Upper lobe of left lung (tissue), 6 donors: ENCODE measurements at places on chromosomes 2 and 18.

DNA sequence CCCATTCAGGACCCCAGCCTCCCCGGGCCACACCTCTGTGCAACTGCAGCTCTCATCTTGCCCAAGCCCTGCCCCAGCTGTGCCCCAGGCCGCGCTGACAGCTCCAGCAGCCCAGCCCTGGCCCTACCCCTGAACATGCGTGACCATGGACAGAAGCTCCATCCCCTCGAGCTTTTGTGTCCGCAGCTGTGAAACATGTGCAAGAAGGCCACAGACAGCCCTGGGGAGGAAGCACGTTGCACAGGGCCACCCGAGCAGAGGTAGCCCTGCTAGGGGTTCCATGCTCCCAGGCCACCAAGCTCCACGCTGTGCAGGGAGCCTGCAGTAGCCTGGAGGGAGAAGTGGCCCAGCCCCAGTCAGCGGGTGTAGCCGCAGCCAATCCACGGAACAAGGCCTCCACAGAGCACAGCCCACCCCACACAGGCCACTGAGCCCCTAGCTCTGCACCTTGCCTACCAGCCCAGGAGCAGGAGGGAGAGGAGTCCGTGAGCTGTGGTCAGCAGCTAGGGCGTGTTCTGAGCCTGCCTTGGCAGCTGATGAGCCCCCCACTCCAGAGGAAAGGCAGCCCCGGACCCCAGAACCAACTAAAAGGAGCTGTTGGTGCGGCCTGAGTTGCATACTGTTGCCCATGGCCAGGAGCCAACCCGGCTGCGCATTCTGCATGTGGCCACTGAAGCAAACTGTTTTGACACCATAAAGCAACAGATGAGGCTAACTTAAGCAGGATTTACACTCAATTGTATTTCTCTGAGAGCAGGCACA, 184.0 kb downstream of the SEPTIN10 start:
- H3K36me3 ChIP-seq, result no peaks in the 10 kb centered on the region
- no peak for DNase-seq
- H3K4me3 ChIP-seq, result no peak overlapping the region
- no peaks in the 10 kb centered on the region for H3K4me1 ChIP-seq

DNA sequence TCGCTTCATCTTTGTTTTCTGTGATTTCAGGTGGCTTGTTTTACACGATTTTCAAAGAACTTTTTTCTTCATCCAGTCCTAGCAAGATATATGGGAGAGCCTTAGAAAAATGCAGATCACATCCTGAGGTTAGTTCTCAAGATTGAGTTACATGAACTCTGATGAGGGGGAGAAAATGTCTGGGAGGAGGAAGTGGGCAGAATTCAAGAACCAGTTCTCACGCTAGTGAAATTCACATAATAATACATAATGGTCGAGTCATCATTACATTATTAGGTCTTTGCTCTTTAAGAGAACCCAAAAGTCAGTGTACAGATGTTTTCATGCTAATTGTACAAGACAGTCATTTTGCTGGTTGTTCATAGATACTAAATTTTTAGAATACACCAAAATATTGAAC, 7.0 kb downstream of the TIMM21 start:
- H3K27ac ChIP-seq, result no peak overlapping the region
- no peak for DNase-seq

GRCh38 chr2:222738809-222739208, 67.4 kb downstream of the MOGAT1 start:
- no peak overlapping the region for H3K27ac ChIP-seq
- H3K27me3 ChIP-seq, result no peaks in the 10 kb centered on the region
- DNase-seq, result no peak
- no peaks in the 10 kb centered on the region for H3K36me3 ChIP-seq
- no peak overlapping the region for H3K4me3 ChIP-seq

GRCh38 chr2:53150146-53150545, 617.5 kb upstream of the CHAC2 start:
- H3K36me3 ChIP-seq, result no peaks in the 10 kb centered on the region
- no peaks in the 10 kb centered on the region for H3K27me3 ChIP-seq
- no peak overlapping the region for H3K4me3 ChIP-seq
- no peaks in the 10 kb centered on the region for H3K4me1 ChIP-seq
- no peak overlapping the region for H3K27ac ChIP-seq

- H3K4me3 ChIP-seq, result no peak overlapping the region
- no peaks in the 10 kb centered on the region for H3K36me3 ChIP-seq
- H3K27ac ChIP-seq, result no peak overlapping the region
- H3K4me1 ChIP-seq, result no peaks in the 10 kb centered on the region
Measured at GRCh38 chr2:133135035-133135654, 433.1 kb downstream of the NCKAP5 start.

DNA sequence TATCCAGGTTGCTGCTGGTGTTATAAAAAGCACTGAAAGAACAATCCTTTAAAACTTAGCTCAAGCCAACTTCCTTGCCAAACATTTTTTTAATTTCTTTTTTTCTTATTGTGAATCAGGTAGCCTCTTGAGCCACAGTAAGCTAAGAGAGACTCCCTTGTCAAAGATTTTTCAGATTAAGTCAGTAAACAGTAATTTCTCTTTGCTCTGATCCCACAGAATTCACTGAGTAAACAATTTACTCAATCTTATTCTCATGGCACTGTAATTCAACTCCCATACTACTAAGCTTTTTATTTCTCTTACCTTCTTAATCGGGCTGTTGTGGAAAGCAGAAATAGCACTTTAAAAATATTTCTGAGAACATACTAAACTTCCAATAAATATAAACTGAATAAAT, 82.7 kb downstream of the C2orf74 start:
- H3K27ac ChIP-seq, result no peak overlapping the region
- no peaks in the 10 kb centered on the region for H3K27me3 ChIP-seq
- peaks cover 22% of the 10 kb centered on the region for H3K36me3 ChIP-seq
- DNase-seq, result no peak

GRCh38 chr2:67651565-67651964, 254.4 kb downstream of the ETAA1 start:
- no peaks in the 10 kb centered on the region for H3K36me3 ChIP-seq
- no peak for DNase-seq
- peaks cover 6% of the 10 kb centered on the region for H3K4me1 ChIP-seq
- H3K27ac ChIP-seq, result no peak overlapping the region
- no peak overlapping the region for H3K4me3 ChIP-seq

DNA sequence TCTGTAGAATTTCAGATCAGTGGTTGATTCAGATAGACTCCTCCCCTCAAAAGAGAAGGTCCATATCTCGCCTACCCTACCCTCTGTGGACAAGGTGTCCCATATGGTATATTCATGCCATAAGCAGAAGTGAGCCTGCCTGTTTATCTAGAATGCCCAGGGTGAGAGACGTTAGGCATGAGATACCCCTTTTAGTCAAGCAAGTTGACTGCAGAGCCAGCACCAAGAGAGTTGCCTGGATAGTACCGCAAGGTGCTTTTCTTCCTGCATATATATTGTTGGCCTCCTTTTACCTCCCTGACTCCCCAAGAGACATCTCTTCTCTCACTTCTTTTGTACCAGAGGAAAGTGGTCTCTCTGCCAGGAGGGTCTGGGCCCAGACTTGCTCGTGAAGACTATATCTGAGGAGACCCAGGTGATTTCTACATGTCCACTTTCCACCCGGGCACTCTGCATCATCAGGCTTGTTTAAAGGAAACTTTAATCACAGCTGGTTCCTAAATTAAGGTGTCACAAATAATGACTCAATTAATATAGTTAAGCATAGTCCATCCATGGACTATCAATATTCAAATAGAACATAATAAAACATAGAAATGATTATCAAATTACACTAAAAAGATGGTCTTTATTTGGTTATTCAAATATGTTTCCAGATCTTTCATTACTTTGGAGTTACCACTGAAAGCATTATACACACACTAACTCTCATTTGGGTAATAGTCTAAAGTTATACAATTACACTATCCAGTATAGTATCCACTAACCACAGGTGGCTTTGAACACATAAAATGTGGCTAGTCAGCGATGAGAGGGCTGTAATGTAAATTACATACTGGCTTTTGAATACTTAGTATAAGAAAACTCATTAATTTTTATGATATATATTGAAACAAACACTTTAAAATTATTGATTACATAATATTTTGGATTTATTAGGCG, 4.1 kb downstream of the ITGA4 start:
- no peaks in the 10 kb centered on the region for H3K27me3 ChIP-seq
- no peaks in the 10 kb centered on the region for H3K36me3 ChIP-seq
- H3K27ac ChIP-seq, result peak overlapping the region; percentile 87
- H3K4me3 ChIP-seq, result no peak overlapping the region

GRCh38 chr2:48569433-48569832, 39.5 kb downstream of the STON1 start:
- DNase-seq, result no peak
- H3K4me3 ChIP-seq, result no peak overlapping the region
- no peaks in the 10 kb centered on the region for H3K27me3 ChIP-seq

GRCh38 chr2:52416340-52416739, 1351.3 kb upstream of the CHAC2 start:
- no peaks in the 10 kb centered on the region for H3K4me1 ChIP-seq
- no peaks in the 10 kb centered on the region for H3K36me3 ChIP-seq
- H3K27ac ChIP-seq, result no peak overlapping the region
- no peak overlapping the region for H3K4me3 ChIP-seq
- DNase-seq, result no peak

DNA sequence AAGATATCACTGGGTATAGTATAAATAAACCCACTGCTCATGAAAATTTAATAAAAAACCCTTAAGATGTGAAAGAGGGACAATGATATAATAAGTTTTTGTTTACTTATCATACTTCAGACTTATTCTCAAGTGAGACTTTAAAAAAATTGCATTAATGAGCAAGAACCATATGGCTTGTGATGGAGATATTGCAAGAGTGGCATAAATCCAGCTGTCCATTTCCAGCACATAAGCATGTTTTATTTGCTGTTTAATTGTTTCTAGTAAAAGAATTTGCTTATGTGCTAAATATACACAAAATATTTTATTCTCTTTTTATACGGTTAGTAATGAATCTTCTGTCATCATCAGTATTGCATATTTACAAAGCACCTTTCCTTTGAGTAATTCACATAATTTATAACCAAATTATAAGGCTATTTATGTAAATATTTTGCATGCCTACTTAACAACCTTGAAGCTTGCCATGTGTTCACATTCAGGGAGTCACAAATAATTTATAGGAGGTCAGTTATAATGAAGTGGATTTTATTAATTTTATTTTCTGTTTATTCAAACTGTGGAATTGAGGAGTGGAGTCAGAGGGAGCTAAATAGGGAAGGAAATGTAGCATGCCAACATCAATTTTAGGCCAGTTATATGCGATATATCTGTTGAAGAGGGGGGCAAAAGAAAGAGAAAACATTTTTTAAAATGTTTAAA, 318.5 kb upstream of the CWC22 start:
- no peaks in the 10 kb centered on the region for H3K36me3 ChIP-seq
- no peak overlapping the region for H3K27ac ChIP-seq
- DNase-seq, result no peak
- no peaks in the 10 kb centered on the region for H3K4me1 ChIP-seq
- H3K27me3 ChIP-seq, result no peaks in the 10 kb centered on the region

DNA sequence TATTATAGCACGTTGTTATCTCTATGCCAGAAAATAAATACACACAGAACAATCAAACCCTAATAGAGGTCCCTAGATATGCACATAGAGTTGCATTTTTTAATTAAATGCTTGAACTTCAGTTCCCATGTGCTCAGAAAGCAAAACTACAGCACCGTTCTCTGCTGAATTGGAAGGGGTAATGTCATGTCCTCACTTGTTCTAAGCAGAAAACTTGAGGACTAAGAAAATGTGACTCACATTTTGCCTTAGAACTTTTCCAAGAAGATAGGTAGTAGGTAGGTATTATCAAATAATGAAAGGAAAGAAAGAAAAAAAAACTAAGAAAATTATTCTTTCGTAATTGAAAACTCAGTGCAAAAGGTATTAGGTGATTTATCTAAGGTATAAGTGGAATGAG, 607.3 kb downstream of the ERBB4 start:
- no peaks in the 10 kb centered on the region for H3K36me3 ChIP-seq
- no peaks in the 10 kb centered on the region for H3K4me1 ChIP-seq
- DNase-seq, result no peak
- no peak overlapping the region for H3K4me3 ChIP-seq
- H3K27ac ChIP-seq, result no peak overlapping the region
- no peaks in the 10 kb centered on the region for H3K27me3 ChIP-seq
